ENCODE measurements at places on chromosomes 1 and 21. TPM values are rescaled to one million over a fixed set of nuclear protein-coding genes. Genes with fewer than 3 reads are reported as not detected.

Gene TNFRSF4
- 0.20 TPM for total RNA-seq

Gene C1orf167
- not detected for total RNA-seq

Gene CELA3B
- not detected for total RNA-seq

GRCh38 chr1:46719689-46720088 is 775 bp upstream of the EFCAB14 start:
- H3K27me3 ChIP-seq: peaks cover 14% of the 10 kb centered on the region
- DNase-seq: no peak
- H3K36me3 ChIP-seq: no peaks in the 10 kb centered on the region
- H3K4me1 ChIP-seq: peaks cover 31% of the 10 kb centered on the region
- peak overlapping the region; percentile 96 for H3K4me3 ChIP-seq

Gene RPE65
- not detected for total RNA-seq

DNA sequence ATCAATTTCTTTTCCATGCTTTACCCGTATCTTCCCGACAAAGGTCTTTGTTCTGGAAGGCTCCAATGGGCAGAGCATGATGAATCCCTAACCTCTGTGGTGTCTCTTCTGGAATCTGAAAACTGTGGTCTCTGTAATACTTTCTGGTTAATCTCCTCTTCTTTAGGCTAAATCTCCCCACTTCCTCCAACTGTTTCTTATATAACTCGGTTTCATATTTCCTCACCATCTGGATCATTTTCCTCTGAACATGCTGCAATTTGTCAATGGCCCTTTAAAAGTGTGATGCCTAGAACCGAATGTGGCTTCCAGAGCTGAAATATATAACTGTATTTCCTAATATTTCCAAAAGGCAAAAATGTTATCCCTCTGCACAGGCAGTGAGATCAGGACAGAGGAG is 66.1 kb downstream of the ALG14 start:
- H3K4me3 ChIP-seq: no peak overlapping the region
- H3K36me3 ChIP-seq: no peaks in the 10 kb centered on the region
- H3K4me1 ChIP-seq: peaks cover 16% of the 10 kb centered on the region
- no peak overlapping the region for H3K27ac ChIP-seq
- H3K27me3 ChIP-seq: no peaks in the 10 kb centered on the region
- DNase-seq: no peak

Gene SIPA1L2
- 34.5 TPM for total RNA-seq

Gene FBLIM1
- 7.9 TPM for total RNA-seq

DNA sequence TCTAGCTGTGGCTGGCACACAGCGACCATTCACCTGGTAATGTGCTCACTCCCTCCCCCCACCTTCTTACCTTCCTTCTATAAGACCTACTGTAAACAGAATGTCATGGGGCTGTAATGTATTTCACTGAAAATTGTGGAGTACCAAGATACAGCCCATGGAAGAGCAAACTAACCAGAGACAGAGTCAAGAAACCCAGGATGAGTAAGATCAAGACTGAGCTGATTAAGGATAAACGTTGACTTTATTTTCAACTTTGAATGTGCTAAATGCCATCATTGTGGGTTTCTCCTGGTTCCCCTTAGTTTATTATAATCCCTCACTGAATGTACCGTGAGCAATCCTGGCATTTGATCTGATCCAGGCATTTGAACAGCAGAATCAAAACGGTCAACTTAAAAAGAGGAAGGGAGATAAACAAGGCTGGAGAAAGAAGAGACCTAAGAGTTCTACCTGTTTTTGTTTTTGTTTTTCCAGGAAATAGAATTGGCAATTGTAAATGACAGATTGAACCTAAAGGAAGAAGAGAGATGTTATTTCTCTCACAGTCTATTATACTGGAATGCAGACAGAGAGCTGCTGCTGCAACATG is 16.1 kb upstream of the ATP1B1 start:
- no peak overlapping the region for H3K27ac ChIP-seq
- H3K36me3 ChIP-seq: no peaks in the 10 kb centered on the region
- peaks cover 3% of the 10 kb centered on the region for H3K27me3 ChIP-seq
- no peak for DNase-seq

DNA sequence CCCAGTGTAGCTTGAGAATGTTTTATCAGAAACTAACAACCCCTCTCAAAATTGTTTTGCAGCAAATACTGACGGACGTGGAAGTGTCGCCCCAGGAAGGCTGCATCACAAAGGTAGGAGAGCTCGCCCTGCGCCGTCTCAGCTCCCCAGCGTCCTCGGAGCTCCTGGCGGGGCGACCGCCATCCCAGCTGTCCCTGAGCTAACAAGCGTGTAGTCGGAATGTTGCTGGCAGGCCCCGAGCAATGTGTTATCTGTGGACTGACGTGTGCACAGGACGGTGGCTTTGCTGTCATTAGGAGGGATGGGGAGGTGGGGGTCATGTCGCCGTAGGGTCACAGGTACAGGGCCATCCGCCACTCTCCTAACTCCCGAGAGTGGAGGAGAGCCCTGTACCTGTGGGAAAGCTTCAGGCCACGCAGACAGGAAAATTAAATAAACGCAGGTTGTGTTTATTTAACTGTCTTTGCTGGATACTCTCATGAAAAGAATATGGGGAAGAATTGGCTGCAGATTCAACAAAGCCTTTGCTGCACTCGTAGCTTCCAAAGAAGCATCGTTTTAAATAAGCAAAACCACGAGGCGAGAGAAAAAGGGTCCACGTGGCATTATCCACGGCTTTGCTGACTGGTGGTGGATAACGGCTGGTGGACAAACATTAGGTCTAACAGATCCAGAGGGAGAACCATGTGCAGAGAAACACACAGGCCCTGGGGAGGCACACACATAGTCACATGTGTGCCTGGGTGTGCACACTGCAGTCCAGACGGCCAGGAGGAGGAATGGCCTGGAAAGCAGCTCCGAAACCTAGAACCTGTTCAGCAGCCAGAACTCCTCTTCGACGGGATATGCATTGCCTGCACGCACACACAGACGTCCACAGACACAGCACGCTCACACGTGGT is 175.3 kb downstream of the PRDM16 start:
- peaks cover 31% of the 10 kb centered on the region for H3K4me1 ChIP-seq
- no peak overlapping the region for H3K27ac ChIP-seq
- DNase-seq: no peak
- H3K27me3 ChIP-seq: peaks cover 72% of the 10 kb centered on the region
- peaks cover 3% of the 10 kb centered on the region for H3K36me3 ChIP-seq

Gene PNRC2
- 189 TPM for total RNA-seq

- peaks cover 31% of the 10 kb centered on the region for H3K4me1 ChIP-seq
- H3K4me3 ChIP-seq: no peak overlapping the region
- H3K27ac ChIP-seq: no peak overlapping the region
- no peak for DNase-seq
Measured at GRCh38 chr1:26293911-26294463, 12.4 kb downstream of the UBXN11 start.

Gene KLHDC8A
- total RNA-seq: 46.7 TPM

DNA sequence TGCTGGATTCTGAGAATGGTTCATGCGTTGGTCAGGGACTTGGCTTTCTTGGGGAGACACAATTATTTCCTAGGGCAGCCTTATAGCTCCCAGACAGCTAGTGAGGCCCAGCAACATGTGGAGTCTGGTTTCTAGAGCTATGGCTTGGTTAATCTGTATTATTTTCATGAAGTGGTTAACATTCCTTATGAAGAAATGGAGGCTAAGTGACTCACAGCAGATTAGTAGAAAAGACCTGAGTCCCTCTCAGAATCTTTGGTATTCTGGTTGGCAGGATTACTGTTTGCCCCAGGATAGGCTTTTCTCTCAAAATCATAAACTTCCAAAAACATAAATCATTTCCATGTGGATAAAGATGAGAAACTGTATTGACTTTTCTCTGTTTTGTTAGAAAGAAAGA is 42.3 kb downstream of the DUSP10 start:
- no peak overlapping the region for H3K27ac ChIP-seq
- H3K4me3 ChIP-seq: no peak overlapping the region
- no peaks in the 10 kb centered on the region for H3K27me3 ChIP-seq
- H3K4me1 ChIP-seq: no peaks in the 10 kb centered on the region
- DNase-seq: no peak
- H3K36me3 ChIP-seq: no peaks in the 10 kb centered on the region

DNA sequence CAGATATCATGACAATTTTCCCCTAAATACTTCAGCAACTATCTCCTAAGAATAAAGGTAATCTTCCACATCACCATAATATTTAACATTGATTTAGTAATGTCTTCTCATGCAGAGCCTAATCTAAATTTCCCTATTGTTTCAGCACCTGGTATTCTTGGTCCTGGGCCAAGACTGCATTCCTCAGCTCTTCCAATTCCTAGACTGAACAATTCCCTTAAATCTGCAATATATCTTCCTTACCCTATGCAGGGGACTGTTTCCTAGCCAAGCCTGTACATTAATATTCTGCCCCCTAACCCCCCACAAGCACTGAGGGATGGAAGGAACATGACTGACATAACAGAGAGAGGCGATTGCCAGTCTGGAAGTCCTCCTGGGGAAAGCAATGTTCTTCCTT is 28.7 kb upstream of the DISP1 start:
- H3K27ac ChIP-seq: peak overlapping the region; percentile 14
- H3K27me3 ChIP-seq: no peaks in the 10 kb centered on the region
- DNase-seq: no peak
- H3K4me3 ChIP-seq: no peak overlapping the region

DNA sequence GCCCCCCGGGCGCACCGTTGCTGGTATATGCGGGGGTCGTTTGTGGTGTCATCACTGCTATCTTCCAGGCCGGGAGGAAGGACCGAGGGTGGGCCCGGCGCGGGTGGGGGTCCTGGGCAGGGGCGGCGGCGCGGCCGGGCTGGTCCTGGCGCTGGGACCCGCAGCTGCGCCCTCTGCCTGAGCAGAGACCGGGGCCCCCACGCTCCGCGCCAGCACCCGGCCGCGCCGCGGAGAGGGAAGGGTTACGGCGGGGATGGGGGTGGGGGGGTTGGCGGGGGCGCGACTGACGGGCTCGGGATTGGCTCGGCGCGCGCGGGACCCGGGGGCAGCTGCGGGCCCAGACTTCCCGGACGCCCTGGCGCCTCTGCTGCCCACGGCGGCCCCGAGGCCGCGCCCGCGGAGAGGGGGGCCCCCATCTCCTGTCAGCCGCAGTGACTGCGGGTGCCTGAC is 13.8 kb upstream of the SAMD11 start:
- H3K27ac ChIP-seq: no peak overlapping the region
- peaks cover 7% of the 10 kb centered on the region for H3K4me1 ChIP-seq
- DNase-seq: no peak

Gene TNFAIP8L2
- total RNA-seq: not detected

- no peaks in the 10 kb centered on the region for H3K4me1 ChIP-seq
Measured at GRCh38 chr1:191043066-191043465, 565.4 kb upstream of the BRINP3 start.

Gene MIXL1
- 0.41 TPM for total RNA-seq

DNA sequence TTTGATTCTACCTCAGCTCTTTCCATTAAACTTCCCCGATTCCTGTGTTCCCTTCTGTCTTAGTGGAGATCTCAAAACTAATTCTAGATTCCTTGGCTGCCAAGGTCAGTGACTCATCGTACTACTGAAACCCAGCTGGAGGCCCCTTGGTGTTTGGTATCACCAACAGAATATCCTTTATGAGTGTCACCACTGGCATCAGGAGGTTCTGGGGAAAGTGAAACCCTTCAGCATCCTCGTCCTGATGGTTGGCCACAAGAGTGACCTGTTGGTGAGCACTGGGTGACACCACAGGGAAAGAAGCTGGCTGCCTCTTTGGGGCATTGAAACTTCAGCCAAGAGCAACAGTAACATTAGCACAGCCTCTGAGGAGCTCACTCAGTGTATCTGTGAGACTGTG is 9.6 kb downstream of the RAB42 start:
- no peak overlapping the region for H3K27ac ChIP-seq
- H3K4me3 ChIP-seq: no peak overlapping the region
- no peaks in the 10 kb centered on the region for H3K27me3 ChIP-seq
- H3K4me1 ChIP-seq: peaks cover 12% of the 10 kb centered on the region

GRCh38 chr1:173206816-173207568 is at the start of gene TNFSF4:
Gene TNFSF4 (minus strand): TSS chr1:173207331. CDS start chr1:173207176, 155 bp downstream.
- no peak within 1 kb of the TSS for H3K27ac ChIP-seq
- no peaks in the 10 kb centered on the region for H3K27me3 ChIP-seq
- H3K4me3 ChIP-seq: no peak within 1 kb of the TSS
- no peaks in the 10 kb centered on the region for H3K36me3 ChIP-seq
- DNase-seq: no peak
- peaks cover 32% of the 10 kb centered on the region for H3K4me1 ChIP-seq

DNA sequence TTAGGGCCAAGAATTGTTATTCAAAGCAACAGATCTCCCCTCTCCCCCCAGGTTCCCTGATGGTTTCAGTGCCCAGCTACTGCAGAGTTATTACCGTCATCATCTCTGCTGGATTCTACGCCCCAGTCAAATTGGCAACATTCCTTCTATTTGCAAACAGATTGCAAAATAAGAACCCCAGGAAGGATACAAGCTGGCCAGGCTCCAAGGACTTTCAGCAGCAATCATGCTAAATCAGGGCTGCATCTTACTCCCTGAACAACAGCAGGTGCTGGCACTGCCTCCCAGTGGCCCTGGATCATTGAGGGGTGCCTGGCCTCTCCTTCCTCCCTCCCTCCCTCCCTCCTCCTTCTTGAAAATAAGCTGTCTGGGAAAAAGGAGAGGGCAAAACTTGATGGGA is 521.6 kb upstream of the BEND5 start:
- no peak for DNase-seq
- H3K36me3 ChIP-seq: peaks cover 9% of the 10 kb centered on the region

Gene HENMT1
- 8.0 TPM for total RNA-seq

GRCh38 chr1:221620437-221621384 is 121.2 kb downstream of the DUSP10 start:
- no peak overlapping the region for H3K4me3 ChIP-seq
- DNase-seq: no peak
- no peaks in the 10 kb centered on the region for H3K36me3 ChIP-seq
- no peaks in the 10 kb centered on the region for H3K27me3 ChIP-seq

GRCh38 chr1:153963850-153964331 is 554 bp upstream of the SLC39A1 start:
- peak overlapping the region; percentile 98 for H3K27ac ChIP-seq
- no peaks in the 10 kb centered on the region for H3K27me3 ChIP-seq
- H3K4me3 ChIP-seq: peak overlapping the region; percentile 88
- peaks cover 76% of the 10 kb centered on the region for H3K4me1 ChIP-seq

Gene ACTL8
- not detected for total RNA-seq

Gene GABPB2
- 6.1 TPM for total RNA-seq

Gene OR6N1
- not detected for total RNA-seq

GRCh38 chr1:119859647-119860046 is 36.7 kb downstream of the ADAM30 start:
- no peak for DNase-seq
- no peak overlapping the region for H3K4me3 ChIP-seq
- no peaks in the 10 kb centered on the region for H3K4me1 ChIP-seq

DNA sequence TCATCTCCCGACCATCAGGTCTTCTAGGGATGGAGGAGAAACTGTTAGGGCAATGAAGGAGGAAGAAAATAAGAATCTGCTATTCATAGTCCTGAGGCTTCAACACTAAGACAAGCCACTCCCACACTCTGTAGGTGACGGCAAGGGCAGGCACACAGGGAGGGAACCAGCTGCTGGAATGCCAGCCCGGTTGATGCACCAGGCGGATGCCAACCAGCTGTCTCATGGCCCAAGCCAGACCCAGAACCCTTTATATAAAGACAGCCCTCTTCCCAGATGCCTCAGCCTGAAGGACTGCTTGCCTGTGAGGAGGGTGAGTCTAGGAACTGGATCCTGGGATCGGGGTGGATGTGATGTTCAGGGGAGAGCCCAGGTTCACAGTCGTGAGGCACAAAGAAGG is at the start of gene KPRP:
Gene KPRP, plus strand, starts transcription at position 279 of the 400 bp plus-strand sequence. CDS start 1,564 bp downstream, outside the sequence.
- no peak within 1 kb of the TSS for H3K27ac ChIP-seq
- H3K4me3 ChIP-seq: no peak within 1 kb of the TSS
- H3K27me3 ChIP-seq: no peaks in the 10 kb centered on the region
- no peaks in the 10 kb centered on the region for H3K4me1 ChIP-seq
